ENCODE measurements at places on chromosomes 16 and 17.

- DNase-seq: no peak
These were observed 31.7 kb downstream of the MBTD1 start for GRCh38 chr17:51228161-51228560.

DNA sequence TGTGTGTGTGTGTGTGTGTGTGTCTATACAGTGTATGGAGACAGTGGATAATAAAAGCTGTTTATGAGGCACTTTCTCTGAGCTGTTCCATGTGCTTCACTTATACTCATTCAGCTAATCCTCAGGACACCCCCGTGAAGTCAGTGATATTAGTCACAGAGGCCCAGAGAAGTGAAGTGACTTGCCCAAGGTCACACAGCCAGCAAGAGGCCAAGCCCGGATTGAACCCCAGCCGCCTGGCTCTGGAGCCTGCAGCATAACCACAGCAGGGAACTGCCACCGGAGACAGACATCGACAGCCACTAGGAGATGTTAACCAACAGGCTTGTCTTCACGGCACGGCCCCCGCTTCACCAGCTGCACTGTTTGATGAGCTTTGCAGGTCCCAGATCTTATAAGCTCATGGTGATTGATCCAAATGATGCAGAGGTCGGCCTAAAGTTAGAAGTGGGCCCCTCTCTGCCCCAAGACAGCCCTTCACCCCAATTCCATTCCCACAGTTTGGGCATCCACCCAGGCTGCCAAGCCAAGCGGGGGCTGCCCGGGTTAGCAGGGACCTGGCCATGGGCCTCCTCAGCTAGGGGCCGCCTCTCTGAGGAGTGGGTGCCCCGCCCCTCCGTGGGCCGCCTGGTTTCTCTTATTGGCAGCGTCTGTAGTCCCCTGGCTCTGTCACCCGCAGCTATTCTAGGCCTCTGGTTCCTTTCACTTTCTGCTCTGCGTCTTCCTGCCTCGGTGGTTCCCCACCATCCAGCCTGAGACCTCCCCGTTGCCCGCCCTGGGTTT lies 30.9 kb downstream of the SOCS1 start:
- no peak for DNase-seq

GRCh38 chr16:46915483-46916025 lies 31.4 kb downstream of the GPT2 start:
- no peak for DNase-seq

- DNase-seq: no peak
These were observed 14.2 kb downstream of the CX3CL1 start for GRCh38 chr16:57386381-57386951.

DNA sequence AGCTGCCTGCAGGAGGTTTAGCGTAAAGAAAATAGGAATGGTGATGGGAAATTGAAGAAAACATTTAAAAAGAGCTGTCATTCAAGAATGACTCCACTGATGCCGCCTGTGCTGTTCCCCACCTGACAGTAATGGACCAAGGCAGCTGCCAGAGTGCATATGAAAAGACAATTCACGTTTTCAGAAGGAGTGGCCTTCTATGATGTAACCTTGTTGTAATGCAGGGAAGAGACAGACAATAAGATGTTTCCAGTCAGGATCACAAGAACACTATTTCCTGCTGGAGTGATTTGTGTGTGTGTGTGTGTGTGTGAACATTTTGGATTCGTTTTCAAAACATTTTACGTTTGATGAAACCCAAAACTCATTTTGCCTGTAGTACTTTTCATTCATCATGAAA lies 203.7 kb downstream of the LGALS9B start:
- no peak for DNase-seq

DNA sequence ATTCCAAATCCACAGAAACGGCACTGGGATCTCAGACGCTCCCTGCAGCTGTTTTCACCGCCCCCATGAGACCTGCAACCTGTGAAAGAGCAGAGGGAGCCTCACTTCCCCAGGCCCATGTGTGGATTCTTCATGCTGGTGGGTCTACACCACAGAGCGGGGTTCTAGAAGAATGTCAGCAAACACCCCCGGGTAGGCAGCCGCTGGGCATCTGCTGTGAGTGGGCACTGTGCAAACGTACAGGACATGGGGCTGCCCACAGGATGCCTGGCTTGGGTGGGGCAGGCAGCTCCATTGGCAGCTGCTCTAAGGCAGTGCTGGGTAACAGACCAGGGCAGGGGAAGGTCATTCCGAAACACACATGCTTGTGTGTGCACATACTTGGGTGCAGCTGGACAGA lies 174.9 kb downstream of the RBFOX3 start:
- no peak for DNase-seq

GRCh38 chr16:28910086-28911031 lies 14.7 kb downstream of the RABEP2 start:
- no peak for DNase-seq

DNA sequence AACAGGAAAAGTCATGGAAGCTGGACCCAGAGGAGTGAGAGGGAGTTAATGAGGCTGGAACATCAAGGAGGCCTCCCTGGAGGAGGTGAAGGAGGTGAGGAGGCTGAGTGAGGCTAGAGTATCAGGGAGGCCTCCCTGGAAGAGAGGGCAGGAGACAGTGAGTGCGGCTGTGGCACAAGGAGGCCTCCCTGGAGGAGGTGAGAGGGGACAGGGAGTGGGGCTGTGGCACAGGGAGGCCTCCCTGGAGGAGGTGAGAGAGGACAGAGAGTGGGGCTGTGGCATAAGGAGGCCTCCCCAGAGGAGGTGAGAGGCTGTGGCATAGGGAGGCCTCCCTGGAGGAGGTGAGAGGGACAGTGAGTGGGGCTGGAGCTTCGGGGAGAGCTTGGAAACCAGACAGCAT lies 5.5 kb downstream of the CAMKK1 start:
- DNase-seq: no peak

All from esophagus muscularis mucosa (tissue), 4 donors.